ENCODE measurements at places on chromosomes 13 and 19.
A peak's percentile ranks its signal among the peaks of the same experiment; 100 is the strongest.

- peak; percentile 58 for DNase-seq
Measured at GRCh38 chr19:44723952-44724319, 24.6 kb upstream of the BCL3 start.

DNA sequence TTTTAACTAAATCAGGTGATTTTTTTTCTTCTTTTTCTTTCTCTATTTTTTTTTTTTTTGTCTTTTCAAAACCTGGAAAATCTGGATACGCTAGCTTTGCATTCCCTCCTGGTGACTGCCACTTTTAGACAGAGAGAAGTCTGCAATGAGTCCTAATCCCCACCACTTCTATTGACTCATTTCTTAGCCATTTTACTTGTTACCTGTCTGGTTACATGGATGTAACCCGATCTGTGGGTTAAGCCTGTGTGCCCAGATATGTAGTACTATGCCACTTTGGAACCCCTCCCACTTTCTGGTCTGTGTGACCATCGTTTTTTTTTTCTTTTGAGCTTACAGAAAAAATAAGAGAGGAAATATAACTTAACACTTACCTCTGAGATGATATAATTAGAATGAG lies 817.8 kb upstream of the PCDH9 start:
- no peak for DNase-seq

DNA sequence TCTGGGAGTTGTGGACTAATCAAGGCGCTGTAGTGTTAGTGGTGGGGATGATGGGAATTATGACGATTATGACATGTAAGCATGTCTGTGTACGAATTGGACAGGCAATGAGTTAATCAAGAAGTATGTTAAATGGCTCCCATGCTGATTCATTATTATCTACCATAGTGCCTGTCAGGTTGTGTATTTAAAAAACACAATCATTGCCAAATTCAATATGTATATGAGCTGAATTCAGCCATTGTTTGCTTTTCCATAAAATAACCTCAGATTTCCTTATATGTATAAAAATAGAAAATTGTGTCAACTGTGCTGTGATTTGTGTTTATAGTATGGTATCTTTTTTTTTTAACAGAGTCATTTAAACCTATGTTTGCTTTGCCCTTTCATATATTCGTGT lies 37.1 kb downstream of the PCCA start:
- DNase-seq: no peak

GRCh38 chr13:93496985-93497673 lies 270.5 kb downstream of the GPC6 start:
- peak; percentile 43 for DNase-seq

- DNase-seq: no peak
Measured at GRCh38 chr13:111485491-111486250, 165.2 kb downstream of the TEX29 start.

- DNase-seq: no peak
Measured at GRCh38 chr13:48235341-48236135, 2.5 kb downstream of the ITM2B start.

- DNase-seq: no peak
Measured at GRCh38 chr13:76331943-76332712, 554.1 kb downstream of the KCTD12 start.

- no peak for DNase-seq
Measured at GRCh38 chr19:2850256-2850925, 9.1 kb downstream of the ZNF555 start.

- DNase-seq: no peak
Measured at GRCh38 chr13:52615812-52616211, 26.4 kb upstream of the HNRNPA1L2 start.

DNA sequence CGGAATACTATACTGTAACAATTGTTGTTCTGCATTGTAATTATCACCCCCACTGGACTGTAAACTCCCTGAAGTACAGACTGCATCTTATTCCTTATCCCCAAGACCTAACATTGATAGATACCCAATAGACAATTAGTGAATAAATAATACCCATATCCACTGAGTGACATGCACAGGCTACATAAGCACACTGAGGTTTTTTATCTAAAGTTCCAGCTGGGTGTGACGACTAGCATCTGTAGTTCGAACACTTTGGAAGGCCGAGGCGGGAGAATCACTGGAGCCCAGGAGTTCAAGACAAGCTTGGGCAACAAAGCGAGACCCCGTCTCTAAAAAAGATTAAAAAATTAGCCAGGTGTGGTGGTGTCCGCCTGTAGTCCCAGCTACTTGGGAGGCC lies 2.5 kb downstream of the KPNA3 start:
- no peak for DNase-seq

DNA sequence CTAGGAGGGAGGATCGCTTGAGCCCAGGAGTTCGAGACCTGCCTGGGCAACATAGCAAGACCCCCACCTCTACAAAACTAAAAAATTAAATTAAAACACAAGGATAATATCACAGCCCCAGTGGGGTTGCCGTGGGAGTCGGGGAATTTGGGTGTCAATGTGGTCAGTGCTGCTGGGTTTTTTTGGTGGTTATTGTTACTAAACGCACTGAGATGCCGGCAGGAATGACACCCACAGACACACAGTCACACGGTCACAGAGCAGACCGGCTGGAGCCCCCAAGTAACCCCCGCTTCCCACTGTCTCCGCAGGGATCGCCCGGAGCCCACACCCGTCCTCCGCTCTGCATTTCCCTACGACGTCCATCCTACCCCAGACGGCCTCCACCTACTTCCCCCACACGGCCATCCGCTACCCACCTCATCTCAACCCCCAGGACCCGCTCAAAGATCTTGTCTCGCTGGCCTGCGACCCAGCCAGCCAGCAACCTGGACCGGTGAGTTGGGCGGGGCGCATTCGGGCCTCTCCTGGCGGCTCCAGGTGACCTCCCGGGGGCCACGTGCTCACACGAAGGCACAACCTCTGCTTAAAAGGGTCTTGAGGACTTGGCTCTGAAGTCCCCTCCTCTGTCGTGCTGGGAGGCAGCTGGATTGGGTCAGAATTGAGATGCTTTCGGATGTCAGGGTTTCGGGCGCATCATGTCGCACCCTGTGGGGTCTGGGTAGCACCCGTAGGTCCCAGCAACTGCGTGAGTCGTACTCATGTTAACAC lies 28.0 kb downstream of the SMIM24 start:
- DNase-seq: no peak

DNA sequence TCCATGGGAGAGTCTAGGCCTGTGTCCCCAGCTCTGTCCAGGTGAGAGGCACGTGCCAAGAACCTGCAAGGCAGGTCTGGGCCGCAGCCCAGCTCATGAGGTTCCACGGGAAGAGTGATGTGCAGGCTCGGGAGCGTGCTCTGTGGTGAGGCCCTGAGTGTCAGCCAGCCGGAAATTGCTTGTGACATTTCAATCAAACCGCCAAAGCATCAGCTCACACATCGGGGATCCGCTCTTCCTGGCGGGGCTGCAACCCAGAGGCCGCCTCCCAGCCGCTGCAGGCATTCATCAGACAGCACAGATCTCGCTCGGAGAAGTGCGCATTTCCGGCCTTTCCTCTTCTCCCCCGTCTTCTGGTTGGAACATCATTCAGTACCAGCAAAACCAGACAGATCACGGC lies 109.3 kb downstream of the KDM4B start:
- DNase-seq: no peak

All from NCI-H1105 (cell line).